T-helper 22 cell (primary cell): ENCODE measurements at places on chromosomes 7 and 10.

DNA sequence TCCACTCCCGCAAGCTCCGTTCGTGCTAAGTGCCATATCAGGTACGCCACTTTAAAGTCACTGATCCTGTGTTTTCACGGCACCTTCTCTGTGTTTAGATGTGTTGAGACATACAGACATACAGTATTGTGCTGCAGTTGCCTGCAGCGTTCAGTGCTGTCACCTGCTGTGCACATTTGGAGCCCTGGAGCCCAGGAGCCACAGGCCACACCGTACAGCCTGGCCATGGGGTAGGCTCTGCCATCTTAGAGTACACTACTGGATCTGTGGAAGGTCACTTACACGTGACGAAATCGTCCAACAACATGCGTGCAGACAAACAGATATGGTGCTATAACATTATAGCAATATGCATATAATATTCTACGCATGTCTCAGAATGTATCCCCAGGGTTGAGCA, 111.3 kb downstream of the ELFN1 start:
- no peak for DNase-seq

- no peak for DNase-seq
Observed at GRCh38 chr7:149792220-149792595, 18.8 kb upstream of the ZNF467 start.

DNA sequence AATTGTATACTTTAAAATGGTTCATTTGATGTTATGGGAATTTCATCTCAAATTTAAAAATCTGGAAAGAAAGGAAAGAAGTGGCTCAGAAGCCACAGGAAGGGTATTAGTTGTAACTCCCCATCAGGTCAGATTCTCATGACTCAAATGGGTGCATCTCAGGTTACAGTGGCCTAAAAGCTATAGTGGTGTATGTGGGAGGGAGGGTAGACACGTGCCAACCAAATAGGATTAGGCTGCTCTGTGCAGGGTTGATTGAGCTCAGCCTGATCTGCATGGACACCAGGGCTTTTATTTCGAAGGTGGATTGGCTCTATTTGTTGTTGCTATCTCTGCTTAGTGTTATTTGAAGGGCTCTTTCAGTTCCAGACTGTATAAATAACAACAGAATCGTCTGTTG, 121.5 kb upstream of the PRR15 start:
- DNase-seq, result no peak

- DNase-seq, result no peak
Observed at GRCh38 chr7:123292227-123292626, 92.5 kb upstream of the SLC13A1 start.

GRCh38 chr7:92992483-92992882, 125.3 kb downstream of the SAMD9 start:
- DNase-seq, result no peak

GRCh38 chr10:36416513-36416912, 708.9 kb upstream of the ANKRD30A start:
- DNase-seq, result no peak

DNA sequence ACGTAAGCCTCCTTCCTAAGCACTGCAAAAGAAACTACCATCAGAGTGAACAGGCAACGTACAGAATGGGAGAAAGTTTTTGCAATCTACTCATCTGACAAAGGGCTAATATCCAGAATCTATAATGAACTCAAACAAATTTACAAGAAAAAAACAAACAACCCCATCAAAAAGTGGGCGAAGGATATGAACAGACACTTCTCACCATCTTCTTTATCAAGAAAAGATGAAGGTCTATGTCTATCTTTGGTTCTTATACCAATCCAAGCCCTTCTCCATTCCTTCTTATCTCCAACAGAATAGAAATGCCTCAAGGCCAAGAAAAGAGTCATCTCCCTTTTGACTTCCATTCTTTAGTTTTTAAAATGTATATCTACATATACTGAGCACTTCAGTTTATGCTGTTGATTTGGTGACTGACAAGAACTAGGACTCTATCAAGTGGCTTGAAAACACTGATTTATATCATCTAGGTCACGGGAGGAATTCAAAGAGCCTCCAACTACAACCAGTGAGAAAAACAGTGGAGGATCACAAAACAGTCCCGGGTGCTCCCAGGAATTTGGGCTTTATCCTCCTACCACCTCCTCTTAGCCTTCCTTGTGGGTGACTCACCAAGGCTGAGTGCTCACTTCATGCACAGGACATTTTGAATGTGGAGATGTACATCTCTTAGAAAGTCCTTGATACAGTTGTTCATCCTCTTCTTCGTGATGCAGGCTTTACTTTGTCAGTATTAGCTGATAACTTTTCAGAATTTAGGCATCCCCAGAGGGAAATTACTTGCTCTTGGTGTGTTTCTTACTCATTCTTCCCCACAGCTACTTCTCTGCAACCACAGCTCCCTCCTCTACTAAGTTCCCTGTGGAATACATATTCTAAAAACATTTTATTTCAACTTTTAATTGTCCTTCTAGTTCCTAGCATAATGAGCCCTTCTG, 15.4 kb downstream of the TAS2R41 start:
- no peak for DNase-seq

- DNase-seq, result no peak
Observed at GRCh38 chr10:69469976-69470375, 18.7 kb downstream of the TSPAN15 start.

GRCh38 chr10:133230044-133230361, at the start of gene UTF1:
TSS of gene UTF1 (plus strand) at chr10:133230217. CDS start at chr10:133230289, 72 bp downstream.
- DNase-seq, result no peak

- DNase-seq, result no peak
Observed at GRCh38 chr7:137934176-137934826, 67.6 kb downstream of the CREB3L2 start.

- DNase-seq, result no peak
Observed at GRCh38 chr7:133253519-133253875, 619 bp downstream of the EXOC4 start.

DNA sequence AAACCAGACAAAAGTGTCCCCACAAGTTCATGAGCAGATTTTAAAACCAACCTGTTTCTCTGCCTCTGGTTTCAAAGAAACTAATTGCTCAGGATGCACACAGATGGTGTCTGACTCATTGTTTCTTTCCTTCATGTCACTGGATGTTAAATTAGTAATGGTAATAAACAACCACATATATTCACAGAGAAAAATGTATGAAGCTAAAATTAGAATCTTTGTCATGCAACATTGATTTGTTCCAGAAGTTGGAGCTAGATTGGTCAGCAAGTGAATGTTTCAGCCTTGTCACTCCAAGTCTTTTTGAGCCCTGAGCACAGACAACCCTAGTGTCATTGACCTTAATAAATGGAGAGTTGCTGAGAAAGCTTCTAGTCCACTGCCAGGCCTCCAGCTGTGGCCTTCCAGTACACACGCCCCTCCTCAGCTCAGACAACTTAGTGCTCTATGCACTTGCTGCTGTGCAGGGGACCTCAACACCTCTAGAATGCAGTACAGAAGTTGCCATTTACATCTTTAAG, 175.9 kb downstream of the CCDC71L start:
- no peak for DNase-seq

GRCh38 chr7:39565538-39565937, 666 bp upstream of the YAE1 start:
- no peak for DNase-seq

DNA sequence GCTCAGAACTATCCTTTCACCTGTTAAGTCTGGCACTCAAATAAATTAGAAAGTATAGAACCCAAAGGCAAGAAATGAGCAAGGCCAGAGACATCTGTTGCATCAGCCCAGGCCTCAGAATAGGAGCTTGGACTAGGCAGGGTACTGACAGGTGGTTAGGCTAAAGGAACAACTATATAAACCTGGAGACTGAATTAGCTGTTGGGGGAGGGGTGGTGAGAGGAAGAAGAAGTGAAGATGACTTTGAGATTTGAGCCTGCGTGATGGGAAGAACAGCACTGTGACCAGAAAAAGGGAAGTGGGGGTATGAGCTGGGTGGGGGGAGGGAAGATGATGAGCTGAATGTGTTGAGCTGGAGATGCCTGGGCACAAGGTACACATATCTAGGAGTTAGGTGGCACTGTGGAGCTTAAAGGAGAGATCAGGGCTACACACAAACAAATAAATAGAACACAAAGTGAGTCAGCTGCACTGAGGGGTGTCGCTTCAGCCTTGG, 244.7 kb downstream of the PTEN start:
- no peak for DNase-seq

DNA sequence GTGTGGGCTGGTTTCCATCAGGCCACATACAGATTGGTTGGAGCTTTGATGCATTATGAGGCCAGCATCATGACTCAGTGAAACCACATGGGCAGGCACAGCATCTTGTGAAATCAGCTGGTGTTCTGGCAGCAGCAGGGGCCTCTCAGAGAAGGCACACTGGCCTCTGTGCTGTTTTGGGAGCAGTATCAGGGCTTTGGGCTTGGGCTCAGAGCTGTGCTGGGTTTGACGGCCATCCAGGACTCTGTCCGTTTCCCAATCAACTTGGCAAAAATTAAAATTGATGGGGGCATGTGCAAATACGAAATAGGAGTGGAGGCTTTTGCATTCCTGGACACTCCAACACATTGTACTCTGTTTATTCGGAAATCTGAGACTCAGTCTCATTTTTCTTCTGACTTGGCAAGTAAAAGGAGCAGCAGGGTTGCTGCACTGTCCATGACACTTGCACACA, 190.9 kb downstream of the BMPER start:
- DNase-seq, result no peak

GRCh38 chr10:103757531-103758293, 97.7 kb downstream of the SH3PXD2A start:
- peak; percentile 52 for DNase-seq

DNA sequence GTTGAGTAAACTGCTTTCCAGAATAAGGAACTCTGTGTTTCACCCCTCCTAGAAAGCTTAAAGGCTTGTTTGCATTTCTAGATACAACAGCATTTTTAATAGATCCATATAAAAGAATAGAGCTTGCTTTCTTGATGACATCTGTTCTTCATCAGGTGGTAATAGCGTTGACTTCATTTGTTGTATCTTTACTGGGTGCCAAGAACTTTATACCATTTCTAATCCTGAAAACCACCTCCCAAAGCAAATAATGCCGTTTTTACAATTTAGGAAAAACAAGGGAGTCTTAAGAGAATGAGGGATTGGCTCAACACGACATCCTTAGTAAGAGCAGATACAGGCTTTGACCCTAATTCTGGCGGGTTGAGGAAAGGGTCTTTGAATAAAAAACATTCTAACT, 993.4 kb downstream of the TYW1 start:
- DNase-seq, result no peak

DNA sequence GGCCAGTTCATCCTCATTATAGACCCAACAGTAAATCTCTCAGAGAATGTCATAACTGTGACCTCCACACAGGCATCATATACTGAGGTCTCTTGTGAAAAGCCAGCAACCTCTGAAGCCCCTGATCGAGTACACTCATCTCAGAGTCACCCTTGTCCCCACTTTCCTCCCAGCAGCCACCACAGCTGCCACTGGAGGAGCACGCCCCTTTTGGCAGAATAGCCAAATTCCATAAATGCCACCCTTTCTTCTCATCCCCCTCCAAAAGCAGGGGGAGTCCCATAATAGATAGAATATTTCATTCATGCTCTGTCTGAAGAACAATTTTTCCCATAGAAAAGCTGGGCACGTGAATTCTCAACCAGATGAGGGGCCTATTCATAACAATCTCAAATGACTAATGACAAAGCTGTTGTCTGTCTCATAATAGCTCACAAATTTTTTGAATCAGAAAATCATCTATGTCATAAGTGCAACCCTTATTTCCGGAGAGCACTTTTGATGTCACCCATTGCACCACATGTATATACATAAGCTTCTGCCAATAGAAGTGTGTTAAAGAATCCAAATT, 47.4 kb downstream of the SGMS1 start:
- no peak for DNase-seq

- no peak for DNase-seq
Observed at GRCh38 chr10:3415038-3415736, 242.6 kb upstream of the PITRM1 start.

DNA sequence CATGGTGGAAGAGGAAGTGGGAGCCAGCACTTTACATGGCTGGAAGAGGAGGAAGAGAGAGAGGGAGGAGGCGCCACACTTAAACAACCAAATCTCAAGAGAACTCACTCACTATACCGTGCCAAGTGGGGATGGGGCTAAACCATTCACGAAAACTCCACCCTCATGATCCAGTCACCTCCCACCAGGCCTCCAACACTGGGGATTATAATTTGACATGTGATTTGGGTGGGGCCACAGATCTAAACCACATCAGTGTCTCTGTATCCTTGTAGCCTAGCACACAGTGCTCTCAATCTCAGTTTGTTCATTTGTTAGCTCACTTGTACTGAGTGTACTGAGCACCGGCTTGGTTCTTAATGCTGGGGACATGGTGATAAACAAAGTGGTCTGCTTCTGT, 228.3 kb downstream of the BUB3 start:
- no peak for DNase-seq

GRCh38 chr7:47535704-47536628, 45.9 kb downstream of the TNS3 start:
- no peak for DNase-seq

GRCh38 chr10:48941427-48942075, 1.9 kb upstream of the LRRC18 start:
- DNase-seq, result no peak

- DNase-seq, result peak; percentile 15
Observed at GRCh38 chr10:110067960-110068770, 60.4 kb downstream of the ADD3 start.

- no peak for DNase-seq
Observed at GRCh38 chr7:136058546-136058945, 81.4 kb upstream of the MTPN start.

DNA sequence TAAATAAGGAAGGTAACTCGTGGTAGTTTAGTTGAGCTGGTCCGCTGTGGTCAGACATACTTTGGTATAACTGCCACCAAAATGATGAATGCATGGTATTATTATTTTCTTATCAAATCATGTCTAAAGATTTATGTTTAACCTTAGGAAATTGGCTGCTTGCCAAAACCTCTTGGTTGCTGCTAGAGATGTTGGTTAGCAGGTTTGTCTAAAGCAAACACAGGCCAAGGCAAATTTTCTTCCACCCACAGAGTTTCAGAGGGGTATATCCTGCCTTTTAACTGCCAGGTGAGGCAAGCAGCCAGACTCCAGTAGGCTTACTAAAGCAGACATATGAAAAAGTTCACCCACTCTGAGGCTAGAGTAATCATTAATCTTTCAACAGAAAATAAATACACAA, 101.4 kb downstream of the SEMA3E start:
- no peak for DNase-seq

DNA sequence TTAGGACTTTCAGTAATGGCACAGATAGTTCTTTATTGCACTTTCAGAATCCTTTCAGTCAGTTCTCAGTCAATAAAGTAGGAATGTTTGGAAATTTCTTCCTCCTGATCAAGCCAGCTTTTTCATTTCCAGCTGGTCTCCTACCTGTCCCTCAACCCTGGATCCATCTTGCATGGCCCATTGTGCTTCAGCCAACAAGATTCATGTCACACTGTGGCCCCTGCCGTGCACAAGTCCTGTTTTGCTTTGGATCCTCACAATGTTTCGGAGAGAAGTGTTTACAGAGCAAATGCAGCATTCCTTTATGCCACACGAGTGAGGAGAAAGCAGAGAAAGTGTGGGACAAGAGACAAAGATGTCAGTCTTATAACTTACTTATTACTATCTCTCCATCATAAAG, 1694.7 kb upstream of the LRRTM3 start:
- DNase-seq, result no peak
